DND-41 (cell line): ENCODE measurements at places on chromosomes 2 and 18.

DNA sequence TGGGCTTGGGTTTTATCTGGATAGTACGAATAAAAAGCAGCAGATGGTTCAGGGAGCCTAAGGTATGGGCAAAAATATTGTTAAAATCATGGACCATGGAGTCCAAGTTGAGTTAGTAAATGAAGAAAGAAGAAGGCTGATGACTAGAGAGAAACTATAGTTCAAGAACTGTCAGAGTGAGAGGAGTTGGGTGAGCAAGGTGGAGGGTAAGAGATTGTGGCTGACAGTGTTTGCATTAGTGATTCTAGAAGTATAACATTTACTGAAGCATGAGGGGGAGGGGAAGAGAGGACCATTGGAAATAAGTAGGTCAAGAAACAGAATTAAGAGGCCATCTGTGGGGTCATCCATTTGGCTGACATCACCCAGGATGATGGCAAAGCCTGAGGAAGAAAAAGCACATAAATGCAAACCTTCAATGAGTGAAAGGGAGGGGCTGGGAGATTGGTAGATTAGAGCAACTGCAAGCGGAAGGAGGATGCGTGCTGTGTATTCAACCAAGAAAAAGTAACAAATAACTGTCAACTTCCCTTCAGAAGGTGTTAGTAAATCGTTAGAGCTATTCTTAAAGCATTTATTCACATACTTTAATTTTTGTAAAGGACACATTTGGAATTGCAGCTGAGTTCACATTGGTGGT, 392.8 kb downstream of the TSN start:
- DNase-seq, result no peak

DNA sequence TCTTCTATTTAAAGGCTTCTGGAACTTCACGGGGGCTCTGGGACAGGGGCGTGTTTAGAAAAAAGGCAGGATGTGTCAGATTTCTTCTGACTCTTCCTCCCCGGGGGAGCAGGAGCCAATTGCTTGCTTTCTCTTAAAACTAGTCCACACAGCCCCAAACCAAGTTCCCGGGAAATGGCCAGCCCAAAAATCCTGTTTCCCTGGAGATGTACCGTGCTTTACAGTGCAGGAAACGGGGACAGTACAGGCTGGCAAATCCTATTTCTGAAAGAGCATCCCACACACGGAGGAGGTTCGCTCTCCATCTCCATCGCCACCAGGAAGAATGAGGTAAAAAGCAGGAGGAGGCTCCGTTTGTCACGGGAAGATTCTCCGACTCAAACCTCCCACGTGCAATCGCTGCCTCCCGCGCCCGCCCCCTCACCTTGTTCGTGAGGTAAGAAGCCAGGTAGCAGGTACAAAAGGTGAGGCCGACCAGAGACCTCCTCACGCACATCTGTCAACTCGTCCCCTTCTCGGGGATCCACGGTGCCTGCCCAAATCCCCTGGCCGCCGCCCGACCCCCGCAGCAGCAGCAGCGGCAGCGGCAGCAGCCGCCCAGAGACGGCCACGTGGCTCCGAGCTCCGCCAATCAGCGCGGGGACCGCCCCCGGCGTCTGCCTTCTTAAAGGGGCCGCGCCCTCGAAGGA, 15.6 kb upstream of the RIOK3 start:
- DNase-seq, result peak; percentile 84

DNA sequence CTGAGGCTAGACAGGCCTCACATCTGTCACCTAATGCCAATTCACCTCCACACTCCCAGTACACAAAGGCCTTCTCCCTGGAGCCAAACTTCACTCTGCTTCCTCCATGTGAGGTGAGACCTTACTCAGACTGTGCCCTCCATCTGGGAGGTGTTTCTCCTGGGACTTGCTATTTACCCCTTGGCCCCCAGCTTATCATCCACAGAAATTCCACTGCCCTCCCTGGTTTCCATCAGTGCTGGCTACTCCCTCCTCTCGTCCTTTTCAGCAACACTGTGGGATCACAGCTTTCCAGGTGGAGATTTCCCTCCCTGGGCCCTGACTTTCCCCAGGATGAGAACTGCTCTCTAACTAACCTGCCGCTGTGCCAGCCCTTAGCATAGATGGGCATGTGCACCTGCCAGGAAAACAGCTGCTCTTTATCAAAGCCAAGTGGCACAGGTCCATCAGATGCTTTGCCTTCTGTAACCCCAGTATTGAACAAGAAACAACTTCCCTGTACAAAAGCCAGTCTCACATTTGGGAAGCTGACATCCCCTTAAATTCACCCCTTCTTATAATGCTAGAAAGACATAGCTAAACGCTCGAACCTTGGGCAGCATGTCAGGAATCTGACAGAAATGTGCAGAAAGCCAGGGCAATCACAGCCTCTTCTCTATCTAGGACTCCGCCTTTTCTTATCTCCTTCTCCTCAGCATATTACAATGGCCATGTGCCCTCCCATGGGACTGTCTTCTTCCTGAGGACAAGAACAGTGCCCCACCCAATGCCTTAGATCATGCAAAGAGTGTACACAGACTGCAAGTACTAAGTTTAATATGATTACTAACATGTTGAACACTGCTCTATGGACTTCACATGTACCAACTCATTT, 535.5 kb upstream of the ID2 start:
- DNase-seq, result no peak

DNA sequence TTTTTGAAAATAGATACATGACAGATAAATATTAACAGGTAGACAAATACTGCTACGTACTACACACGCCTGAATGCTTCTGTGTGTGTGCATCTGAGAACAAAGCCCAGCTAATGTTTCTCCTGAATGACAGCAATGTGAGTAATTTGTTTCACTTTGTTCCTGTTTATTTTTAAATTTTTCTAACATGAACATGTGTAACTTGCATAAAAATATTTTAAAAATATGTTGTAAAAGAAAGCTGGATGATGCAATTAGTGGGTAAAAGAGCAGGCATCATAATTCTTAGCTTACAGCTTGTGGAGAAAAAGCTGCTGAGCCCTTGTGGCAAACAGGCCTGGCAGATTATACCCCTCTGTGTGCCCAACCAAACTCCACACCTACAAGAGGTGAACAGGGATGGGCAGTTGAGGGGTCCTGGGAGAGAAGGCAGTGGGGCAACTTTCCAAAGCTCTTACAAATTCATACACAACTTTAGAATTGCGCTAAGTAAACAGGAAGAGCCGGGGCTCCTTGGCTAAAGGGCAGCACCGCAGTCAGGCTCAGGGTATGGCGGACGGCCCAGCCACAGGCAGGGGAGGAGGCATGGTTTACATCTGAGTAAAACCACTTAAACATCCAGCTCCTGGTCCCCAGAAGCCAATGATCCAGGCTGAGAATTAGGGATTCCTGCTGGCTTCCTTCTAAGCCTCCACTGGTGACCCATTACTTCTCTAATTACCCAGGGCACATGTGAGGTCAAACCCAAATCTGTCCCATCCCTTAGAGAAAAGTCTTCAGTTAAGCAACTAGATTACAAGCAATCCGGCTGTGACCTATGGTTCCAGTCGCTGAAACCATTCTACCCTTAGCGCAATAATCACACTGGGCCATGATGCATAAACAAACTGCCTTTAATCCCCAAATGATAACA, 14.0 kb downstream of the PXDN start:
- DNase-seq, result no peak

- no peak for DNase-seq
Measured at GRCh38 chr2:60446413-60447267, 106.8 kb downstream of the BCL11A start.

DNA sequence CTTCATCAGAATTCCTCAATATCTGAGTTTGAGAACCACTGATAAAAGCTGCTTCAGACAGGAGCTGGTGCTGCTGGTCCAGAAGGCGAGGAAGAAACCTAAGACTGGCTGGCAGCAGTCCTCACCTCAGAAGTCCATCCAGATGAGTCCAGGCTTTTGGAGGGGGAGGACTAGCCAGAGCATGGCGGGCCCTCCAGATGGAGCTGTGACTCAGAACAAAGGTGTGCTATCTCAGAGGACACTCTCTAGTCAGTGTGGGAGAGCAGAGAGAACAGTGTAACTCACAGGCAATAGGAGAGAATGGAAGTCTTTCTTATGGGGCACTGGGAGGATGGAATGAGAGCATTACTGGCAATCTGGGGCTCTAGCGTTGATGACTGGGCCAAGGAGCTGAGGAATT, 191.4 kb downstream of the NYAP2 start:
- DNase-seq, result no peak

DNA sequence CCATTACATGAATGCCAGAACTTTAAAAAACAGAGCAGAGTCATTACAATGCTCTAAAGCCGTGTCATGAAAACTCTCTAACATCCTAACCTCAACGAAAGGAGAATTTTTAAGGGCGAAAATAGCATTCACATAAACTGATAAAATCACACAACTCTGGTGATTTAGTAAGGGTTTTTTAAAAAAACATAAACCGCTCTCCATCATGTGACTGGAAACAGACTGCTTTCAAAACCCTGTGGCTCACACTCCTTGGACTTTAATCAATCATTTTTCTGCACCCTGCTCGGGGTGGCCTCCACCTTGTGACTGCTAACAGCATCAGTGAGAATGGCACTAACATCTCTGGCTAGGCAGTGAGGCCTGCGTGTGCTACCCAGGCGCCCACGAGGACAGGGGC, 12.1 kb downstream of the DOCK10 start:
- DNase-seq, result no peak

- DNase-seq, result no peak
Measured at GRCh38 chr2:44430342-44430741, 68.6 kb downstream of the CAMKMT start.

DNA sequence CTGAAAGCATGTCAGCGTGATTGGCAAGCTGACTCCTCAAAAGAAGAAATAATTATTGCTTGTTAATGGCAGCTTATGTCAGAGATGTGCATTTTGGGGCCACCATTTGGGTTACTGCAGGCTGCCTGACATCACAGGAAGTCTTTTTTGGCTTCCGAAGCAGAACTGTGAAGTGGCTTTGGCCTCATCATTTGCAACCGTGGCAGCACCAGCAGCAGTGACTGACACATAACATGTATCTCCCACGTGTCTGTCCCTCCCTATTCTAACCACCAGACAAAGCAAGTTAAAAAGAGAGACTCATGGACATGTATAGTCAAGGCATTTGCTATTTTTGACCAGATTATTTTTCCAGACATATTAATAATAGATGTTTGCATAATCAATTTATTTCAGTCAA, 488.7 kb upstream of the ACVR2A start:
- DNase-seq, result peak; percentile 12

DNA sequence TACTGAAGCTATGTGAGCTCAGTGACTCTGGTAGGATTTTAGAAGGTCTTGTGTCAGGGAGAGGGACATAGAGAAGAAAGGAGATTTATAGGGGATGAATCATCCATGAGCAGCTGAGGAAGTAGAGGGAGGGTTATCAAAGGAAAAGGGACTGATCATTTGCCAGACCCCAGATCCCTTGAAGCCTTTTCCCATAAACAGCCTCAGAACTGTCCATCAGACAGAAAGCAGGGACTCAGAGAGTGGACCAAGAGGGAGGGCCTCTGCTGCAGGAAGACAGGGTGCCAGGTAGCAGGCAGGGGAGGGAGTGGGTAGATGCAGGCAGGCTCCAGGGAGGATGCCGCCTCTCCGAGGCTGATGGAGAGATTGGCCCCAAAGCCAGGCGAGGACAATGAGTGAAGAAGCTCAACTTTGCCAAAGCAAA, 133.9 kb downstream of the TNS1 start:
- no peak for DNase-seq

DNA sequence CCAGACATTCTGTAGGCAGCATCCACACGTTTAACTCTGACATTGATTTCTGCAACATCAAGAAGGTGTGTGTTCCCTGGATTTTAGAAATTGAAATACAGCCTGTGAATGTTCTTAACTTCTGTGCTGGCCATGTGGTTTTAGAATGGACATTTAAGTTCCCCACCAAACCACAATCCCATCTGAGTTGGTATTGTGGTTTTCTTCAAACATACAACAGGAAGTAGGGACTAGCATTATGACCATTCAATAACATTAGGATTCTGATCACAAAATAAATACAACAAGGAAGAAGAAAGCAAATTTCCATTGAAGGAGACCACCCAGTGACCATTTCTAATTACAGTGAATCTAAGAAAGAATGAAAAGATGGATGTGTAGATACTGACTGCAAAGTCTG, 51.2 kb downstream of the MAP3K20 start:
- no peak for DNase-seq

GRCh38 chr2:178527592-178527991, 47.3 kb downstream of the PLEKHA3 start:
- no peak for DNase-seq

GRCh38 chr18:8811115-8811514, 105.8 kb downstream of the MTCL1 start:
- DNase-seq, result no peak

DNA sequence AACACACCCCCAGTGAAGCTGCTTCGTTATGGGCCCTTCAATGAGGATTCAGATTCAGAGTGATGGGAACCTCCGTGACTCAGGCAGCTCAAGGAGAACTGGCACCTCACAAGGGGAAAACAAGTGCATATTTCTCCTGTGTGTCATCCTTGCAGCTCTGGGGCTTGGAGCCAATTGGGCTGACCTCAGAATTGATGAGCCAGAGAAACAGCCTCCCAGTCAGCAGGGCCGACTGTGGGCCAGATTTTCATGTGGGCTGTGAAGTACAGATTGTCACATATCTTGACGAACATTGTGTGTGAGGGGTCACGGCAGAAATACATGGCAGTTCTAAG, 189.6 kb upstream of the SP5 start:
- no peak for DNase-seq

- DNase-seq, result no peak
Measured at GRCh38 chr2:101120124-101120996, 30.8 kb downstream of the TBC1D8 start.

DNA sequence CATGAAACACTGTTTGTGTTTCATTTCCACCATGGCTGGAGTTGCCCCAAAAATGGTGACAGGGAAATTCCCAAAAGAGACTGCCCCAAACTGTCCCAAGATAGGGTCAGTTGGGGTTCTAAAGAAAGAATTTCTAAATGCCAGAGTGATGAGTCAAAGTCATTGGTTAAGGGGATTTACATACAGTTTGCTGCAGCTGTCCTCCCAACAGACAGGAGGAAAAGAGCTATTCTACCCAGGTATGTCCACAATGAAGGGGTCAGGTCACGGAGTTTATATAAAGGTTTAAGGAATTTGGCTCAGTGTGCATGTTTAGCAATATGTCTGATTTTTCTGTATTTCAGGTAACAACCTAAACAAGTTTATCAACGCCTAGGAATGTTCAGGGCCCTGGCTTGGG, 344.1 kb downstream of the TDRD15 start:
- DNase-seq, result no peak

GRCh38 chr2:231372326-231372725, 23.2 kb upstream of the B3GNT7 start:
- no peak for DNase-seq

- no peak for DNase-seq
Measured at GRCh38 chr2:190911813-190912212, 31.2 kb downstream of the GLS start.

- no peak for DNase-seq
Measured at GRCh38 chr2:150769421-150769820, 282.0 kb upstream of the RND3 start.

- DNase-seq, result no peak
Measured at GRCh38 chr2:200189964-200190363, 116.5 kb upstream of the SPATS2L start.

- DNase-seq, result no peak
Measured at GRCh38 chr2:163877316-163877715, 141.5 kb upstream of the FIGN start.

- no peak for DNase-seq
Measured at GRCh38 chr18:50189160-50189559, 5.8 kb downstream of the MYO5B start.

GRCh38 chr2:37676274-37676673, 4.8 kb upstream of the CDC42EP3 start:
- DNase-seq, result no peak
